EH (cell line): ENCODE measurements at places on chromosomes 1 and 21.

DNA sequence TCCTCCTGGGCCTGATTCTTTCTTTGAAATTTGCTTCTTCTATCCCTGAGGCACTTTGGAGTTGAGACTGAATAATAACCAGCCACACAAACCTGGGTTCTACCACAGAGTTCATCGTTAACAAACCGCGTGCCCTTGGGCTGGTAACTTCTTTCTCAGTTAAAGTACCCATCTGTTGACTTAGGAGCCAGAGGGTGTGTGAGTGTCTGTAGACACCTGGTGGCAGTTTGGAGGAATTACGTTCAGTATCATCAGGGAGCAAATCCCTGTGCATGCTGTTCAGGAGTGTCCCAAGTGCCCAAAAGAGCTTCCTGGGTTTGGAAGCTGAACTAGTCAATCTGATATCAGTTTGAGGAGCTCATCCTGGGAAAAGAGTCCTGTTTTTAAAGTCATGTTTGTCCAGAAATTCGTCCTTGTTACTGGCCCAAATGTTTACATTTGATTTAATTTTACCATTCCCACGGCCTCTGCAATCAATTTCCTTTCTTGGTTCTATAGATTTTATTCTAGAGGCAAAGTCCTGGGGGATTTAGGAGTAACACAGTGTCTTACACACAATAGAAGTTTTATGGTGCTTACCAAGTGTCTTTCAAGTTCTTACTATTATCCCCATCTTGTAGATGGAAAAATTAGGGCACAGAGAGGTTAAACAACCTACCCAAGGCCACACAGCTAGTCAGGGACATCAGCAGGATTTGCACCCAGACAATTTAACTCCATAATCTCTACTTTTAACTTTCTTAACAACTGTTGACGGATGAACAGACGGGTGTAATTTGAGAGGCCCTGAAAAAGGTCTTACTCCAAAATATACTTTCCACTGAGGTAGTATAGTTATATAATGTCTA is 26.7 kb upstream of the RPTN start:
- DNase-seq, result peak; percentile 81

DNA sequence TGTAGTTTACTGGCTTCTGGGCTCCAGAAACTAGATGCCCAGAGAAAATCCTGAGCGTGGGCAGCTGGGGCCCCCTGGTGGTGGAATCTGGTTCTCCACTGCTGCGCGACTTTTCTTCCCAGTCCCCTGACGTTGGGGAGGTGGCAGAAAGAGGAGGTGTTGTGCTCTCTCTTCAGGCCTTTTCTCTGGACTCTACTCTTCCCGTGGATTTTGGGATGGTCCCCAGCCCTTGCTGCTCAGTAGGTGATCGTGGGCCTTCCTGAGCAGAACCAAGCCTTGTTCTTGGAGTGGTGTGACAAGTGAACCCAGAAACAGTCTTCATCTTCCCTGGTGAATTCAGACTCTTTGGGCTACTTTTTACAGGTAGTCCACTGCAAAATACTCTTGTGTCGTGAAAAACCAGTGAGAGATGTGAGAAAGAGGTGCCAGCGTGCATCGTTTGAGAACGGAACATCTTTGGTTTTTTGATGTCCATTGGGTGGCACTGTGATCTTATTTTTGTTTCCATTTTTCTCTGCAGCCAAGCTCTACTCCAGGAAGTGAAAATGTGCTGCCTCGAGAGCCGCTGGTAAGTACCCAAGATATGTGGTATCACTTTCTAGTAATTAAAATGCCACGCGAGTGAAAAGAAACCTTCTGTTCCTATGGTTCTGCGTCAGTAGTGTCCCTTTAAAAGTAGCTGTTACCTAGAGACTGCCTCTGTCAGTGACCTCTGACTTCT is 20.2 kb downstream of the PEX14 start:
- DNase-seq, result peak; percentile 75

DNA sequence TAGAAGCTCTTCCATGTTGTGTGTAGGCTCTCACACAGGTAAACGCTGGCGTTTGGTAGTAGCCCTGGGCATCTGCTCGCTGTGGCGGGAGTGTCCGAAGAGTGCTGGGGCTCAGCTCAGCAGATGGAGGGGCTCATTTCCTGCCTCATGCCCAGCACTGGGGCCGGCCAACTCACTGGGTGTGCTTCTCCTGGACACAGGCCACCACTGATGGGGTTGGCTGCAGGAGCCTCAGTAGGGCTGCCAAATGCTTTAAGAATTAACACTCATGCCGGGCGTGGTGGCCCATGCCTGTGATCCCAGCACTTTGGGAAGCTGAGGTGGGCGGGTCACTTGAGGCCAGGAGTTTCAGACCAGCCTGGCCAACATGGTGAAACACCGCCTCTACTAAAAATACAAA is 20.9 kb downstream of the UQCRHL start:
- peak; percentile 73 for DNase-seq

DNA sequence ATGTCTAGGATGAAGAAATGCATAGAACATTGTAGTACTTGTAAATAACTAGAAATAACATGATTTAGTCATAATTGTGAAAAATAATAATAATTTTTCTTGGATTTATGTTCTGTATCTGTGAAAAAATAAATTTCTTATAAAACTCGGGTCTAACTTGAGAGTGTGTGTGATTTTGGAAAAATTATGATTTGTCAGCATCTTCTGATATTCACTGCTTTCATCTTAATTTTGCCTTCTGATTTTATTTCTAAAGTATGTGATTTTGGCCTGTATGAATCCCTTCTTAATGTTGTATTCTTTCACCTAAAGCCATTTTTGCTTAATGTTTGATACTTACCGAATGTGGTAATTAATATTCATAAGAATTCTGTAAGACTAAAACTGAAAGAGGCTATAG is 14.3 kb downstream of the IFI44 start:
- no peak for DNase-seq

DNA sequence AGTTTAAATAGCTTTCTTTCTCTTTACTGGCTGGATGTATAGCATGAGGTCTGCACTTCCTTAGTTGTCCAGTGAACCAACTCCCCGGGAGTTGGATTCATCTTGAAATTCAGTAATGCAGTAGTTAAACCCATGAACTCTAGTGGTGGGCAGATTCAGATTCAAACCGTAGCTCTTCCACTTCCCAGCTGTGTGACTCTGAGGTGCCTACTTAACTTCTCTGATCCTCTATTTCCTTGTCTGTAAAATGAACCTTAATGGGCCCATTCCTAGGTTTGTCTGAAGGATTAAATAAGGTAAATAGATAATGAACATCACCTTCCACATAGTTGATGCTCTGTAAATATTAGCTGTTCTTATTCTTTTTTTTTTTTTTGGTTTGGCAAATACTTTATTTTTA is 16.5 kb downstream of the PIK3CD start:
- DNase-seq, result no peak

GRCh38 chr1:211480941-211481545 is 10.9 kb downstream of the RD3 start:
- no peak for DNase-seq

GRCh38 chr21:44716984-44717383 is 5.6 kb upstream of the TSPEAR start:
- DNase-seq, result no peak

- DNase-seq, result no peak
Measured at GRCh38 chr1:47183308-47184089, 6.3 kb downstream of the PDZK1IP1 start.

DNA sequence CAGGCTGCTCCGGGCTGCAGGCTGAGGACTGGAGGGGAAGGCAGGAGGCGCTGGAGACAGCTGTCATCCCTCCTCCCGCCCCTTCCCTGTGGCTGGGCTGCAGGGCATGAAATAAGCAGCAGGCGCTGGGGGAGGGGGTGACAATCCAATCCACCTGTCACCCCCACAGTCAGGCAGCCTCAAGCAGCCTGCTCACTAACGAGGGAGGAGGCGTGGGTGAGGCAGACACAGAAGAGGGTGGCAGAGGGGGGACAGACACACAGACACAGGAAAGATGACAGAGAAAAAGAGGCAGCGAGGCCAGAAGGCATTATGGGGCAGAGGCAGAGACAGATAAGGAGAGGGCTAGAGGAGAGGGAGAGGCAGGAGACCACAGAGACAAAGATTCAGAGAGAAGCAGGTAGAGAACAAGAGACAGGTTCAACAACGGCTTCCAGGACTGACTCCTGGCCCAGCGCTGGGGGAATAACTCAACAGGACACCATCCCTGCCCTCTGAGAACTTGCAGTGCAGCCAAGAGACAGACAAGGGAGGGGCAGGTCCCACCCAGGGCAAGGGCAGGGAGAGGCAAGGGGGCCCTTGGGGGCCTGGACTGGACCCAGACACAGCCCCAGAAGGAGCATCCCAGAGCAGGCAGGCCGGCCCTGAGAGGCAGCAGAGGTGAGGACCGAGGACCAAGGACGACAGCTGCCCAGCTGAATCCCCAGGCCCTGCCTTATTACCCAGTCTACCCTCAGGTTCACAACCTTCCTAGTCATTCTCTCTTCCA is 11.2 kb downstream of the MEF2D start:
- DNase-seq, result peak; percentile 58

DNA sequence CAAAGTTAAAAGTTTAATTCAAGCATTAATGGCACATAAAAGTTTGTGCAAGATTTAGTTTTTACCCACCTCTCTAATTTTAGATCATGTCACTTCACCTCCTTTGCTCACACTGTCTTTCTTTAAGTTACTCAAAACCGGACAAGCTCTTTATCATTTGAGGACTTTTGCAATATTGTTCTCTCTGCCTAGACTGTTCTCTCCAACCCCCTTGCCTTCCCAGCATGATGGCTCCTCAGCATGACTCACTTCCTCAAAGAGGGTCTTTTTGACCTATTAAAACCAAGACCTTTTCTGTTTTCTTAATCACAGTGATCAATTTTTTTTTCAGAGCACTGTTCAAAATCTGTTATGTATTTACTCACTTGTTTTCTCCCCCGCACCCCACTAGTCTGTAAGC is 61.3 kb downstream of the XKR8 start:
- DNase-seq, result no peak

DNA sequence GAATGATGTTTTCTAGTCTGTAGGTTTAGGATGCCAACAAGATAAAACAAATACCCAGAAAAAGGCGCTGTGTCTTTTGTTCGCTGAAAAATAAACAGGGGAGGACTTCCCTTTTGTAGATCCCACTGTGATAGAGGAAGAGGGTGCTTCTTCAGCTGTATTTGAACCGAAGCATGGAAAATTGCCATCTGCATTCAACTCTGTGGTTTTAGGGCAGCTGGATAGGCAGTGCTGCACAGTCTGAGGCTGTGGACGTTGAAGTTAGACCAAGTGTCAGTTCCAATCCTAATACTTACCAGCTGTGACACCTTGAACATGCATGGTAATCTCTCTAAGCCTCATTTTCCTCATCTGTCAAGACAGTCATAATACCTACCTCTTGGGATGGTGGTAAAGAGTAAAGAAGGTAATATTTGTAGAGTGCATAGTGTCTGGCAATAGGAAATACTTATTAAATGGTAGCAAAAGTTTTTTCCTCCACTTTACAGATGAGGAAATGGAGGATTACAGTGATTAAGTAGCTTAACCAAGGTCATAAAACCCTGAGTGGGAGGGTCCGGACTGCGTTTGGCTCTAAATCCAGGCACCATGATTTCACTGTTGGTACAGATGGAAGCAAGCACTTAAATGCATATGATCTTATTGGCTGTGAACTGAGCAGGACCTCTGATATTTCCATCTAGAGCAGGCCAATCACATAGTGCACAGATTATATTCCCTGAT is 48.5 kb downstream of the UTP25 start:
- peak; percentile 44 for DNase-seq

DNA sequence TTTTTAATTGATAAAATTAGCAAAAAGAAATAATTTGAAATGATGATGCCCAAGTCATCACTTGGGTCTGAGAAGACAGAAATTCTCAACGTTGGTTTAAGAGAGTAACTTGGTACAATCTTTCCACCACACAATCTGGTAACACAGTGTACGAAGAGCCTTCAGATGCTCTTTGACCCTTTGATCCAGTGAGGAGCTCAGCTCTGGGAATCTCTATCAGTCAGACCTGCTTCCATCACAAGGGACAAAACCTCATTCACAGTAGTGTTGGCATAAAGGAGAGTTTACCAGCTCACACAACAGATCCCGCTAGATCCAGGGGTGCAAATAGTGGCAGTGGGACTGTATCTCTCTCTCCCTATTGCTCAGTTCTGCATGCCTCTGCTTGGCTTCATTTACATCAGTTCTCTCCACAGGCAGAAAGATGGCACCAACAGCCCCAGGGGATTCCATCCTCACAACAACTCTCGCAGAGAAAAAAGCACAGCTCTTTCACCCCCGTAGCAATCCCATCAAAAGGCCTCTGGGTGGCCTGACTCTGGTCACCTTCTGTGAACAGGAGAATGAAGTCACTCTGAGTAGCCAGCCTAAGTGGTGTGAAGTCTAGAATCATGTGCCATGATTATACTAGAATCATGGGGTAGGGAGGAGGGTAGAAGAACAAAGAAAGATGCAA is 119.7 kb downstream of the ZNF281 start:
- no peak for DNase-seq

GRCh38 chr1:219317762-219318353 is 144.2 kb downstream of the LYPLAL1 start:
- DNase-seq, result peak; percentile 39

- DNase-seq, result no peak
Measured at GRCh38 chr1:33326785-33327184, 5.9 kb upstream of the A3GALT2 start.

DNA sequence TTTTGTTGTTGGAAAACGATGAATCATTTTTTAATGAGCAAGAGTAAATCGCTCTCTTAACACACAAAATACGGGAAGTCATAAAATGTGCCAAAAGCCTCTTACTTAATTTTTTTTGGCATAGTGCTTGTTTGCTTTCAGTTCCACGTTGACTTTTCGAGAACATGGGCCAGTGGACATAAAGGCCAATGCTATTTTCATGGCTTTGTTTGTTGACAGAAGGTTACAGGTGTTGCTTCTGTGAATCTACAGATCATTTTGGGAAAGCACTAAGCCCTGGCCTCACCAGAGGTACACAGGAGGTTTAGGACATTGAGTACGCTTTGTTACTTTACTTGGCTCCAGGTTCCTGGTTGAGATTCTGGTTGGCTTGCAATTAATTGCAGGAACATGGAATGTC is 199.4 kb upstream of the HMCN1 start:
- no peak for DNase-seq

DNA sequence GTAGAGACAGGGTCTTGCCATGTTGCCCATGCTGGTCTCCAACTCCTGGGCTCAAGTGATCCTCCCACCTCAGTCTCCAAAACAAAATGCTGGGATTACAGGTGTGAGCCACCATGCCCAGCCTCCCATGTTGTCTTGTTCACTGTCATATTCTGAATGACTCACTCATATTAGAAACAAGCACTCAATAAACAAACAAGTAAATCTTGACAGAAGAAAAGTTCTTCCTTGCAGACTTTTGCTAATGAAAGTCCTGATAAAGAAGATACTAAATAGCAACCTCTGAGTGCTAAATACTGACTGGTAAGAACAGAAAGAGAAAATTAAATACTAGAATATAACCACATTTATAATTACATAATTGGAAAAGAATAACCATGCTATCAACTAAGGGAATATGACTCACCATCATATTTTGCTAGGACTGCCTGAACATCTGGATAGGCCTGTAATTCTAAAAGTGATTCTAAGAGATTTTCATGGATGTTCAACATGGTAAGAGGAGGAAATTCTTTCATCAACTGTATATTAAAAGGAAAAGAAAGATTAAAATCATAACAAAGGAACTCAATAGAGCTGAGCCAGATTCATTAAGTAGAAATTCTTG is 37.3 kb downstream of the ST7L start:
- DNase-seq, result no peak
